ENCODE measurements at places on chromosomes 3 and 15.

GRCh38 chr15:90837094-90837493 is 31.3 kb upstream of the FURIN start:
- no peak for DNase-seq

- DNase-seq = no peak
Observed at GRCh38 chr3:169171739-169172138, 491.8 kb downstream of the MECOM start.

- DNase-seq = no peak
Observed at GRCh38 chr3:152270937-152271336, 2.2 kb downstream of the MBNL1 start.

GRCh38 chr15:100919481-100920405 is 586 bp downstream of the LRRK1 start:
- no peak for DNase-seq

GRCh38 chr3:76570436-76571057 is 469.4 kb upstream of the ROBO2 start:
- no peak for DNase-seq

GRCh38 chr3:32616267-32616962 is 45.8 kb upstream of the DYNC1LI1 start:
- DNase-seq = no peak
